ENCODE measurements at places on chromosomes 12 and 14. TPM values are rescaled to one million over a fixed set of nuclear protein-coding genes. Genes with fewer than 3 reads are reported as not detected.

The AHNAK2 gene
- total RNA-seq, result 0.10 TPM

The PLEKHD1 gene
- 0.12 TPM for total RNA-seq

The IL25 gene
- total RNA-seq, result not detected

The GPRC5D gene
- not detected for total RNA-seq

The ITPR2 gene
- total RNA-seq, result 44.6 TPM

The CD163L1 gene
- total RNA-seq, result not detected

The AICDA gene
- total RNA-seq, result not detected

Measured in activated naive CD4-positive, alpha-beta T cell treated with anti-CD3 and anti-CD28 coated beads, Interleukin-2, amount 50 U/mL, for 72 hours (primary cell).